ENCODE measurements at places on chromosomes 11 and 22.

DNA sequence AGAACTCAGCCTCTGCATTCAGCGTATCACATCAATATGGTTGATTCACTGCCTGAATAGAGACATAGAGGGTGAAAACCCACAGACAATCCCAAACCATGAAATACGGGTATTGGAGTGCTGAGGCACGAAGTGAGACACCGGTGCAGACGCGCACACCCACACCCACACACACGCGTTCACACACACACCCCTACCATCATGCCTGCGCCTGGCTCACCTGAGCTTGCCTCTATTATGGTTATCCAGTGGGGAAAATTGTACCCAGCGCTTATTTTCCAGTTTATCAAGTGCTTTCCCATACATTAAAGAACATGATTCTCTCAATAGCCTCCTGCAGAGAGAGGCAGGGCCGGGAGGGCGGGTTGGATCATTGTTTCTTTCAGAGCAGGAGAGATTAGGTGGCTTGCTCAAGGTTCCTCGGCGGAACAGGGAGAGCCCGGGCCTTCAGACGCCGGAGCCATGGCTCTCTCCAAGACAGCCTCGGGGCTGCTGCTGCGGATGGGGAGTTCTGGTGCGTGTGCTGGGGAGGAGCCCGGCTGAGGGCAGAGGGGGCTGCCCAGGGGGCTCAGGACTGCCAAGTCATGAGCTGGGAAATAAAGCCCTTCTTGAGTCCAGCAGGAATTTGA lies 78.9 kb upstream of the THY1 start:
- no peak for DNase-seq

DNA sequence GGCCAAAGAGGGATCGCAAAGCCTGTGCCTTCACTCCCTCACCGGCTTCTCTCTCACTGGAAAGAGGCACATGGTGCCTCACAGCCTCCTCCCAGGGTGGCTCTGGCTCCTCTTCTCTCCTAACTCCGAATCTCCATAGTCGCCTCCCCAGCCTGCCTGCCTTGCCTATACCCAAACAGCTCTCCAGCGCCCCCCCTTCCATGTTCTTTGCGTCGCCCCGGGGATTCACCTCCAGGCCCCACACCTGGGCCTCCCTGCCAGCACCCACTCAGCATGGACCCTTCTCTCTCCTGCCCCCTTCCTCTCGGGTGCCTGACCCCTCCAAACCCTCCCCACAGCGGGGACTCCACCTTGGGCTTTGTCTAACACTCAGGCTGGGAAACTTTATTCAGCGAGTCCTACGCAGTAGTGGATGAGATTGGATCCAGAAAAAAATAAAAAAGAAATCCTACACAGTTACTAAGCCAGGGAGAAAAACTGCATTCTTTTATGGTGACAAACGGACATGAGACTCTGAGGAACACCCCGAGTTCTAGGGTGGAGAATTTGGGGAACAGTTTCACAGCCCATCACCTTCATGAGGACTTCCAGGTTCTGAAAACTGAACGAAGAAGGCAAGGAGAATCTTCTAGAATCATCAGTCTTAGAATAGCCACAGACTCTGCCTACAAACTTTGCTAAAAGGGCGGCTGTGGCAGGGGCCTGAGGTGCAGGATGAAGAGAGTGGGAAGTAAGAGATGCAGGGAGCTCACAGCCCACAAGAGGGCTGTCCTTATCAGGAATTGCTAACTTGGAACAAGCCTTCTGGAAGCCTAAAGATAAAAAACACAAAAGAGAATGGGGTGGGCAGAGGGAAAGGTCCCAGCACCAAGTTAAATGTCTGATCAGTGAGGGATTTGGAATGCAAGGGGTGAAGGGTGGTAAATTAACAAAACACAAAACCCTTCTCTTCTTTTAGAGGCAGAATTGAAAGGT lies 5.3 kb downstream of the PPM1F start:
- peak; percentile 64 for DNase-seq

GRCh38 chr22:42743501-42743991 lies 22.9 kb upstream of the A4GALT start:
- DNase-seq = peak; percentile 42

DNA sequence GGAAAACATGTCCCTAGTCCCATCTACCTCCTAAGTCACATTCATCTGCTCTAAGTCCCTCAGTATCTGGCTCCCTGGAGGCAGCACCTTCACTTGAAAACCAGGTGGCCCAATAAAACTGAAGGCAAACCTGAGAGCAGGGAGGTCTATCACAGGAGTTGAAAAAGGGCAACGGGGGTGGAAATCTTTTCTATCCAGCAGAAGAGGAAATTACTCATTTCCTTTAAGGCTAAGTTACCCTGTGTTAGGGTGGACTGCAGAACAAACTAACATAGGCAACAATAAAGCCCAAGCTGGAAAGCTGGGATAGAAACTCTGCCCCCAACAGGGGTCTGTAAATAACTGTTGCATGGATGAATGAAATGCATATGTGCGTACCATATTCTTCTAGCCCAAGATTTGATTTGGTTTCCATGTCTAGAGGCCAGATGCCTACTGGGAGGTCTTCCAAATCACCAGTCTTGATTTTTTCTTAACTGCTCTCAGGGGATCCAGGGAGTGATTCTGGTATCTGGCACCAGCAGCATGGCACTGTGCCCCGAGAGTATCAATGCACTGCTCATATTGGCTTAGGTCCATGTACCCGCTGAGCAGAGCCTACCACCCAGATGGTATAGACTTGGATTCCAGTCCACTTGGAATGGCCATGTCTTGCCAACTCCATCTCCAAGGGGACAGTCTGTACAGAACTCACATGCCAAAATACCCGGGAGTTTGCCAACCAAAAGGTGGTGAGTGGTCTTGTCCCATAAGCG lies 350.0 kb upstream of the NCAM1 start:
- DNase-seq = no peak

- peak; percentile 63 for DNase-seq
Observed at GRCh38 chr11:113113801-113114704, 152.8 kb downstream of the NCAM1 start.

DNA sequence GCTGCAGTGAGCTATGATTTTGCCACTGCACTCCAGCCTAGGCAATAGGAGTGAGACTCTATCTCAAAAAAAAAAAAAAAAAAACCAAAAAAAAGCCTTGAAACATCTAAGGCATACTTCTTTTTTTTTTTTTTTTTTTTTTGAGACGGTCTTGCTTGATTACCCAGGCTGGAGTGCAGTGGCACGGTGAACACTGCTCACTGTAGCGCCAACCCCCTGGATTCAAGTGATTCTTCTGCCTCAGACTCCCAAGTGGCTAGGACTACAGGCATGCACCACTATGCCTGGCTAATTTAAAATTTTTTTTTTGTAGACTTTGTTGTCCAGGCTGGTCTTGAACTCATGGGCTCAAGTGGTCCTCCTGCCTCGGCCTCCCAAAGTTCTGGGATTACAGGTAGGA lies 19.5 kb downstream of the ARFGAP3 start:
- DNase-seq = no peak

DNA sequence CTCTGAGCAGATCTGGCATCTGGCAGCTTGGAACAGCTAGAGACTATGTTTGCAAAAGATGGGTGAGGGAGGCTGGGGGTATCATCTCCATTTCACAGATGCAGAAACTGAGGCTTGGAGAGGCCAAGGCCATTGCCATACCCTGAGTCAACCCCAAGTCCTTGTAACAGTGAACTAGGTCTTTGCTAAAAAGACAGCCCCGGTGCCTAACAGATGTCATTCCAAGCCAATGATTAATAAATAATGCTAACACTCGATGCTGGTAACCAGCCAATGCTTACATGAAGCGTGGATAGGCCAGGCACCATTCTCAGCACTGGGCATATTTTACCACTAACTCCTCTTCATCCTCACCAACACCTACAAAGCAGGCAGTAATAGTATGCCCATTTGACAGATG lies 164.0 kb downstream of the MN1 start:
- DNase-seq = no peak

All from amniotic epithelial cell (primary cell).